ENCODE measurements at places on chromosomes 16 and 17.

DNA sequence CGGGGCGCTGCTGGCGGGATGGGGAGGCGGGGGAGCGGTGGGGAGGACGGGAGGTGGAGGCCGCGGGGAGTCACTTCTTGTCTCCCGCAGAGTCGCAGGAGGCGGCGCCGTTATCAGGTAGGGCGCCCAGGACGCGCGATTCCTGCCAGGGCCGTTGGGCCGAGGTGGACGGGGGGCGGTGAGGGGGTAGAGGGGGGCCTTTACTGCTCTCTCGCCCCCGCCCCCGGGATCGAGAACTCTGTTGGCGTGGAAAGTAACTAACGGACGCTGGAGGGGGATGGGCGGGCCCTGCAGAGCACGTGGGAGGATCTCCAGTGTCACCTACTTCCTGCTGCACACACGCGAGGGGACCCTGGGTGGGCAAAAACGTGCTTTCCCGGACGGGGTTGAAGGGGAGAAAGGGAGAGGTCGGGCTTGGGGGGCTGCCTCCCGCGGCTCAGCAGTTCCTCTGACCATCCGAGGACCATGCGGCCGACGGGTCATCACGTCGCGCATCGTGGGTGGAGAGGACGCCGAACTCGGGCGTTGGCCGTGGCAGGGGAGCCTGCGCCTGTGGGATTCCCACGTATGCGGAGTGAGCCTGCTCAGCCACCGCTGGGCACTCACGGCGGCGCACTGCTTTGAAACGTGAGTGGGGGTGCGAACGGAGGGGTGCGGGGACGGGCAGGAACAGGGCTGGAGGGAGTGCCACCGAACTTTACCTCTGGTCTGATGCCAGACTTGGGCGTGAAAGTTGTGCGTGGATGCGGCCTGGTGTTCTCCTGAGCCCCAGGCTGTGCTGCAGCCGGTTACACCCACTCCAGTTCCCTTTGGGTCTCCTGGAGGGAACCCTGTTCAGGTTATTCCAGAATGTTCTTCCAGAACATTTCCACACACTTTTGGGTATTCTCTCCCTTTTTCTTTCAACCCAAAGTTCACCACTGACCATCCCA is 569 bp downstream of the PRSS21 start:
- no peak for DNase-seq

- no peak for DNase-seq
These were observed 11.0 kb downstream of the MYCBPAP start for GRCh38 chr17:50519141-50519834.

GRCh38 chr17:1515640-1516387 is 598 bp downstream of the INPP5K start:
- DNase-seq: peak; percentile 68

GRCh38 chr16:72473631-72474030 is 301.7 kb upstream of the PMFBP1 start:
- DNase-seq: no peak

GRCh38 chr17:47742319-47743181 is 9.5 kb downstream of the TBX21 start:
- DNase-seq: peak; percentile 43

DNA sequence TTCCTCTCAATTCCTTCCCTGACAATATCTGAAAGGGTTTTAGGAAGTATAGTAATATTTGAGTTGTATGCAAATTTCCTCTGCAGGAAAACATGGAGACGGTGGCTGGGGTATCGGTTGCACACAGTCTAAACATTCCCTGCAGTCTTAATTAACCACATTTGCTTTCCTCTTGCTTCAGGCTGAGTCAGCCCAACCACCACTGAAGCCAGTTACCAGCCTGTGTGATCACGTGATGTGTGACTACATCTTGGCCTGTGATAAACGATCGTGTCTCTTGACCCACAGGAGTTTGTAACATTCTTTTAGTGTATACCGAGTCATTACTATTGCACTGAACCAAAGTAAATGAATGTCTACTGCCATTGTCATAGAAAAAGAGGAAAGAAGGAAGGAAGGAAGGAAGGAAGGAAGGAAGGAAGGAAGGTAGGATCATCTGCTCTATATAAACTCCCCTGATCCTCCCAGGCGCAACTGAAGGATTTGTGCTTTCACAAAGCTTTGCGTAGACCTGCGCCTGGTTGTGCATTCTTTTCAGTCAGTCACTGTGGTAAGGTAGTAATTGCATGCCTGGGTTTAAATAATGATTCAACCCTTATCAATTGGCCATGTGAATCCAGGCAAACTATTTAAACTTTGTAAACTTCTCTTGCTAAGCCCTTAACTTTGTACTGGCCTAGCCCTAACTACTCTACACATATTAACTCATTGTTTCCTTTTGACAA is 280.6 kb upstream of the SALL1 start:
- DNase-seq: no peak

DNA sequence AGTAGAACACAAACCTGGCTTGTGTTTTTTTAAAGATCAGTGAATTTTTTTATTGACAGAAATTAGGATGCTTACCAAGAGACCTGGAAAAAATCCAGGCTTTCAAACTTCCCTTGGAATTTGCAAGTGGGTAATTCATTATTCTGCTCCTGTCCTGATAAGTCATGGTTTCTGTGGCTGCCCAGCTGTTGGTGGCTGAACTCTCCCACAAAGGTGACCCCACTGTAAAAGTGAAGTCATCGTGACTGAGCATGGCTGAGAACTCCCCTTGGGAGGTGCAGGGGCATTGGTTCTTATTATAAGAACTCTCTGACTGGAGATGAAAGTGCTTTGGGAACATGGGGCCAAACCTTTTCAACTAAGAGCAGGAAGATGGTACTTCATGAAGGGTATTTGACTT is 46.6 kb upstream of the TANC2 start:
- no peak for DNase-seq

DNA sequence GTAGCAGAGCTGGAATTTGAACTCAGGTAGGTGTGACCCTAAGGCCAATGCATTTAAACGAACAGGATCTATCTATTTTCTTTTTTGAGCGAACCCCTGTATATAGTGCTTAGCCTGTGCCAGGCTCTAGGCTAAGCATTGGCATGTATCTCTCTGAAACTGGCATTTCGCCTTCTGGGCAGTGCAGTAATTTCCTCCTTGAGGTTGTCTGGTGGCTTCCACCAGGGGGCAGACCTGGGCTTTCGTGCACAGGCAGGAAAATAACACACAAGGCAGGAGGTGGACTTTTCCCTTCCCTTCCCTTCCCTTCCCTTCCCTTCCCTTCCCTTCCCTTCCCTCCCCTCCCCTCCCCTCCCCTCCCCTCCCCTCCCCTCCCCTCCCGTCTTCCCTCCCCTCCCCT is 34.4 kb upstream of the PRKCB start:
- DNase-seq: peak; percentile 68

GRCh38 chr17:5236938-5237540 is 2.4 kb upstream of the SCIMP start:
- DNase-seq: no peak

- DNase-seq: no peak
These were observed 14.7 kb downstream of the RPH3AL start for GRCh38 chr17:337866-338265.

- peak; percentile 37 for DNase-seq
These were observed 3.8 kb upstream of the CHD3 start for GRCh38 chr17:7884581-7885366.

Measured in CD4-positive, alpha-beta memory T cell (primary cell).